CMK (cell line): ENCODE measurements at places on chromosomes 5 and 9.
A peak's percentile ranks its signal among the peaks of the same experiment; 100 is the strongest.

GRCh38 chr9:88235615-88236014 is 97.3 kb upstream of the SPATA31C2 start:
- no peak for DNase-seq

GRCh38 chr9:8869812-8870211 is 1070.2 kb upstream of the DMAC1 start:
- DNase-seq, result no peak

GRCh38 chr5:67283275-67283987 is 86.8 kb upstream of the CD180 start:
- no peak for DNase-seq

- no peak for DNase-seq
These were observed 2.6 kb upstream of the MZB1 start for GRCh38 chr5:139392324-139392677.

- no peak for DNase-seq
These were observed 197.6 kb upstream of the RASA1 start for GRCh38 chr5:87069974-87070608.

DNA sequence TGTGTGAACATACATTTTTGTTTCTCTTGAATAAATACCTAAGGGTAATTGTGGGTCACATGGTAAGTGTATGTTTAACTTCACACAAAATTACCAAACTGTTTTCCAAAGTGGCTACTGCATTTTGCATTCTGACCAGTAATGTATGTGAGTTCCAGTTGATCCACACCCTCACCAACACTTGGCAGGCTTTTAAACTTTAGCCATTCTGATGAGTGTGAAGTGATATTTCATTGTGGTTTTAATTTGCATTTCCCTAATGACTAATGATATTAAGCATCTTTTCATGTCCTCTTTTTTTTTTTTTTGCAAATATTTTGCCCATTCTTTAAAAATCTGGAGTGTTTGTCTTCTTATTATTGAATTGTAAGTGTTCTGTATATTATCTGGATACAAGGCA is 53.5 kb upstream of the MAST4 start:
- no peak for DNase-seq

DNA sequence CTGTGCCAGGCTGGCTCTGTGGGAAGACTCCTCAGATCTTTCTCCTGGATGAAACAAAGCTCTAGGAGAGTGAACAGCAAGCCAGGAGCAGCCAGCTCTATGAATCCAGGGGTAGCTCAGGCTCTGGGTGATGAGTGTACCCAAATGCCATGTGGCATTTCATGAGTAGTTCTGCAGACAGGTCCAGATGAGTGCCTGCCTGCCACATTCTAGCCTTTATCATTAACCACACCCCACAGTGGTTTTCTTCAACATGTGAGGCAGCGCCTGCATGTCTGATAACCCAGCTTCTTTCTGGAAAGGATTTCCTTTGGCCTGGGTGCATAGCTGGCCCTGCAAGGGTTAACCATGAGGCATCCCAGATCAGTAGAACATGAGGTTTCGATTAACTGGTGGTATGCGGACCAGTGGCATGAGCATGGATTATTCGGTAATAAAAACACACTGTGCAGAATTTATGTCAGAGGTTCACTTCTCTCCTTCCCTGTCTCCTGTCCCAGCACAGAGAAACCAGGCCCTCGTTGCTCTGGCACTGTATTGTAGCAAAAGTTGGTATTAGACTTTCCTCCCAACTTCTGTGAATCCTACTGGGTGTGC is 381.9 kb upstream of the ZNF462 start:
- DNase-seq, result no peak

DNA sequence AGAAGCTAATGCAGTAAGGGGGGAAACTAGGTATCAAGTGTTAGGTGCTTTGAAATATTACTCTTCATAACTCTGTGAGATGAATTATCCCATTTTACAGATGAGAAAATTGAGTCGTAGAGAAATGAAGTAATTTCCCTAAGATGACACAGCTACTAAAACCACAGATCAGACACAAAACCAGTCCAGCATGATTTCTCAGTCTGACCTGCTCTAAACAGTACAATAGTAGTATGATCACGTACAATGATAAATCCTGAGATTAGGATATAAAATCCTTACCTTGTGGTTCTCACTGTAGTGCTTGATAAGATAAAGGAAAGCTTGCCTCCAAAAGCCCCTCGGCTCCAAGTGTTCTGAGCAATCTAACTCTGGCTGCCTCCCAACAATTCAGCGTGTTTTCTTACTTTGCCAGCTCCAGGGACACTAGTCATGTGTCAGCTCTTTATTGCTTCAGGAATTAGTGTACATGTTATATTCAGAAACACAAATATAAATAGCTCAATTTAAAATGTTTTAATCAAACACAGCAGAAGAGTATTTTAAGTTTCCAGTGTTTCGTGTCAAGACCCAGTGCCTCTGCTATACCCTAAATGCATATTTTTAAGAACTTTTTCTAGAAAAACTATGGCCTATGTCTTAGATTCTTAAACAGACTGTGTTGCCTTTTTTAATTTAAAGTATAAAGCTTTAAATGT is 243.6 kb downstream of the DENND1A start:
- no peak for DNase-seq

DNA sequence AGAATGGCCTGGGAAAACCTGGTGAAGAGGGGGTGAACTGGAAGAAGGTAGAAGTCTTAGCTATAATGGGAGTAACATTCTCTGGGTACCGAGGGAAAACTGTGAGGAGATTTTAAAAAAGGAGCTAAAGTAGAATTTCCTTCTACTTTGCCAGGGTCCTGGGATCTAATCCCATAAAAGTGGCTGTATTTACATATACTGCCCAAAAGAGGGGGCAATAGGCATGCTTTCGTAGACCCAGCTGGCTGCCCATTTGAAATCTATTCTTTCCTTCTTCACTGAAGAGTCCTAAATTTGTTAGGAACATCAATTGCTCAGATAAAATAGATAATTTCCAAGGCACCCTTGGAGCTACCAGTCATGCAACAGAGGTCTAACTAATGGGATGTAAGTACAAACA is 159.2 kb downstream of the CDC42SE2 start:
- no peak for DNase-seq

- DNase-seq, result no peak
These were observed 126.9 kb upstream of the ANKH start for GRCh38 chr5:14998491-14998890.

- no peak for DNase-seq
These were observed 308.4 kb downstream of the PSAT1 start for GRCh38 chr9:78605041-78606000.

DNA sequence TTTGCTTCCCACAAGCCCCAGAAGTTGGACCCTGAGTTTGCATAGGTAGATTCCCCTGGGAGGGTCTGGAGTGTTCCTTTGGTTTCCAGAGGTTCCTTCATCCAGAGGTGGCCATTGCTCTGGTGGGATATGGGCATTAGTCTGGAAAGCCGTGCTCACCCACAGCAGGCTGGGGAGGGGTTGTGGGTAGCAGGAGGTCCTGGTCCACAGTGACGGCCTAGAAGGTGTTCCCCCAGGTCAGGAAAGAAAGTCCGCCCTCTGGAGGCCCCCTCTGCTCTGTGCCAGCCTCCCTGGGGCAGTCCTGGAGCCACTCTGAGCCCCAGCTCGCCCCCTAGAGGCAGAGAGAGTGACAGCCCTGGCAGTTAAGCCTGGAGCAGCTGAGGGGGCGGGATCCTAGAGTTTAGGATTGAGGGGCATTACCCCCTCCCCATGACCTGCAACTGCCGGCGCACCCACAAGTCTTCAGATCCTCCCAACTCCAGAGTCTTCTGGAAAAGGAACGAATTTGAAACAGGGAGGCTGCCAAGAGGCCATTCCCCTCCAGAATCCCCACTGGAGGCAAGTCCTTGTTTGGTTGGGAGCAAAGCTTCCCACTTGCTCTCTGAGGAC is 36.8 kb downstream of the NDST1 start:
- DNase-seq, result peak; percentile 21

DNA sequence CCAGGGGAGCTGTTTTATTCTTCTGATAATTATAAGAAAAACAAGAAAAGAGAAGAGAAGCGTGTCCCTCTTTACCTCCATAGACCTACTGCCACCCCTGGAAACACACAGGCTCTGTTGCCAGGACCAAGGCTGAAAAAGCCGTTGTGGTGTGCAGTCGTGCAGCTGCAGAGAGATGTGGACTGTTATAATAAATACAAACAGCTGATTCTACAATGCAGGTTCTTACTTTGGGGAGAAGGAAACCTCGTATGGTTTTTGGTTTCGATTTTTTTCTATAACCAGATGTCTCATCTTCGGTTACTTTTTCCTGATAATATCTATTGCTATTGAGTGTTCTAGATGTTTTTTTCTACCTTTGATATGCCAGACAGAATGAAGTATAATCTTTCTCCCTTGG is 28.1 kb downstream of the FYB1 start:
- no peak for DNase-seq

DNA sequence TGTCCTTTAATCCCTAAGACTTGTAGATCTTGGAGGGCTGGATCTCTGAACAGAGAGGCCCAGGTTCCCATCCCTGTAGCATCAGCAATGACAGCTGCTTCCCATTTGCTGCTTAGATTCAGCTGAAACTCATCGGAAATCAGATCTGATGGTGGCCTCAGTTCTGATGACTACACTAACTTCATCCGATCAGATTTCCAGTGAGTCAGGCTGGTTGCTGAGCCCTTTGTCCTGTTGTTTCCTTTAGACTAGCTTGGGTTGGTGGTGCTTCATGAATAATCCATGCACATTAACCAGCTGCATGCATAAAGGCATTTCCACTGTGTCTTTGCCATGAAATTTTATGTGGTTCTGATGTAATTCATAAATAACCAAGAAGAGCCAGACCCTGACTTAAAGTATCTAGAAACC is 195.2 kb upstream of the TUT7 start:
- no peak for DNase-seq

DNA sequence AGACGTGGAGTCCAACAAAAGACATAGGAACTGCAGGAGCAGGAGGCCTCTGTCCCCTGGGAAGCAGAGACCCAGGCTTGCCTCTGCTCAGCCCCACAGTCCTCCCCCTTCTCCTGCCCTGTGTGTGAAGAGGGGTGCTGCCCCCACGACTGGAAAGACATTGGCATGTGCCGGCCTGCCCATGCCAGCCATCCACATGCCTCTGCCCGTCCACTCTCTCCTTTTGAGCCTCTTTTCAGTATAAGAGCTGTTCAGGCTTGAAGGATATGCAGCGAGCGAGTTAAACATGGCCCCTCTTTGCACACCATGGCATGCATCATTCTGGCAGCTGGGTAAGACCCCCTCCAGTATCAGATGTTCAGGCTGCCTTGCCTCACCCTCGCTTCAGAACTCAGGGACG is 159.7 kb upstream of the OTULINL start:
- no peak for DNase-seq

DNA sequence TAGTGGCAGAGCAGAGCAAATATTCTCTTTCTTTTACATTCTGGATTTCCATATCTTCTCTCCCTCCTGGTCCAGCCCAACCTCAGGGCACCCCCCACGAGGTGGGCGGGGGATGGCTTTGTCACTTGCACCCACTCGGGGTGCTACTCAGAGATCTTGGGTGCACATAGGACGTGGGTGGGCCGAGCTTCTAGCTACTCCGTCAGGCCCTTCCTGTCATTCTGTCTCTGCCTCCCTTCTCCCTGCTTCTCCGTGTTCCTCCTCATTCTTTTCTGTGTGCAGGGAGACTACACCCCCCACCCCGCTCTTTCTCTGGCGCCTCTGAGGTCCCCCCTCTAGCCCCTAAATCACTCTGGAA is 19.5 kb downstream of the PCDHGC5 start:
- DNase-seq, result no peak

GRCh38 chr9:127411122-127411521 is 13.1 kb upstream of the ZNF79 start:
- DNase-seq, result no peak

DNA sequence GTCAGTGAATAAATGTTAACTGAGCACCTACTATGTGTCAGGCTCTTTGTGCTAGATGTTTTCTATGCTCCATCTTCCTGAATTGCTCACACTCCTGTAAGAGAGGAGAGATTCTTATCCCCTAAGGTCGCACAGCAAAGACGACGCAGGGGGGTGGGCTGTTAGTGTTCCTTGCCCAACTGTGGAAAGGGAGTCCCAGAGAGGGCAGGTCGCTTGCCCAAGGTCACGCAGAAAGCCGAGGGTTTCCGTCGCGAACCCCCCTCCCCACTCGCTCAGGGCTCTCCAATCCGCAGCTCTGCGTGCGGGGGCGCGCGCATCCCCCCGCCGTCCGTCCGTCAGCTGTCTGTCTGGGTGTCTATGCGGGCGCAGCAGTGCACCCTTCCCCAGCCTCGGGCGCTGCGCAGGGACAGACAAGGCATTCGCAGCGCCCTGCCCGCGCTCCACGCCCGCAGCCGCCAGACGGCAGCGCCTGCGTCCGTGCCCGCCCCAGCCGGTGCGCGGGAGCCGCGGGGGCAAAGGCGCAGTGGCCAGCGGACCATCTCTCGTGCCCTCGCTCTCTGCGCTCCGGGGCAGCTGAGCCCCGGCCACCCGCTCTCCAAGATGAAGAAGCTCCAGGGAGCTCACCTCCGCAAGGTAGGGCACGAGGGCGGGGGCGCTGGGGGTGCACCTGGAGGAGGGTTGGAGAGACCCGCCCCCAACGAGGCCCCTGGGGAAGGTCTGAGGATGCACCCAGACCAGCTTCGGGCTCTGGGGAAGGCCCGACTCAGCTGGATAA is at the start of gene SLC6A7:
Gene SLC6A7 (plus strand): TSS at position 335 of the 775 bp plus-strand sequence. CDS start 266 bp downstream, at position 601.
- DNase-seq, result no peak

GRCh38 chr5:24110004-24110615 is 534.7 kb downstream of the CDH10 start:
- no peak for DNase-seq

DNA sequence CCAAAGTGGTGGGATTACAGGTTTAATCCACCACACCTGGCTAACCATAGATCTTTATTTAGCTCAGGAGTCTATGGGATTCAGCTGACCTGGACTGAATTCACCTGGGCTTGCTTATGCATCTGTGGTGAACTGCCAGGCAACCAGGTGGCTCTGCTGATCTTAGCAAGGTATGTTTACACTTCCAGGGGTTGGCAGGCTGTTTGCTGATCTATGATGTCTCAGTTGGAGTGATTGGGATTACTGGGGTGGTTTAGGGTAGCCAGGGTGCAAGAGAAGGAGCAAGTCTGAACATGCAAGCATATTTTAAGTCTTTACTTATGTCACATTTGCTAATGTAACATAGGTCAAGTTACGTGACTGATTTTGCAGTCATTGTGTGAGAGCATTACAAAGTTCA is 63.6 kb upstream of the JAK2 start:
- no peak for DNase-seq

- DNase-seq, result no peak
These were observed 592.0 kb downstream of the BNC2 start for GRCh38 chr9:16278326-16278999.

GRCh38 chr9:6132650-6133049 is 83.0 kb upstream of the IL33 start:
- DNase-seq, result no peak

GRCh38 chr9:7608261-7608660 is 191.3 kb downstream of the DMAC1 start:
- DNase-seq, result no peak

GRCh38 chr5:115257981-115258380 is 4.7 kb downstream of the PGGT1B start:
- DNase-seq, result no peak
